ENCODE measurements at places on chromosomes 2 and 18.

DNA sequence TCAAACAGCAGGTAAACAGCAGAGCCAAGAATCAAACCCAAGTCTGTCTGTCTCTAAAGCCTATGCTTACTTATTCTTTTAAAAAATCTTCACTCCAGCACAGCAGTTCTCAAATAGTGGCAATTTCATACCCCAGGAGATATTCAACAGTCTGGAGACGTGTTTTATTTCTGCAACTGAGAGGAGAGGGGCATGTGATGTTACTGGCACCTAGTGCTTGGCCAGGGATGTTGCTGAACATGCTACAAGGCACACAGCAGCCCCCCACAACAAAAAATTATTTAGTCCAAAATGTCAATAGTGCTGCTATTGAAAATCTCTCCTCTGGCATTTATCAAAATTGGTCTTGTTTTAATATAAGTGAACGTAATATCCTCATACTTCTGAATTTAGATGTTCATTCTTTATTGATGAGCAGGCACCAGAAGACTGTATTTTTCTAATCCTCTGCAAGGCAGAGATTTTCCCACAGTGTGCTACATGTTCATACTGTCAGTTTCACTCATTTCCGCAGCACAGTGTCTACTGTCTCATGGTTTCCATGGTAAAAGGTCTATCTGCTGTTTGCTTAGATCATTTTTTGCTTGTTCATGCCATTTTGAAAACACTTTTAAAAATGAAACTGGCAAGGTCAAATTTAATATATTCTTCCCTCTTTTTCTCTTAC, 90.5 kb downstream of the LRATD1 start:
- DNase-seq, result no peak

- DNase-seq, result no peak
These were observed 35.6 kb downstream of the TWIST2 start for GRCh38 chr2:238883421-238883901.

- no peak for DNase-seq
These were observed 224.8 kb downstream of the FAM210A start for GRCh38 chr18:13501543-13501887.

DNA sequence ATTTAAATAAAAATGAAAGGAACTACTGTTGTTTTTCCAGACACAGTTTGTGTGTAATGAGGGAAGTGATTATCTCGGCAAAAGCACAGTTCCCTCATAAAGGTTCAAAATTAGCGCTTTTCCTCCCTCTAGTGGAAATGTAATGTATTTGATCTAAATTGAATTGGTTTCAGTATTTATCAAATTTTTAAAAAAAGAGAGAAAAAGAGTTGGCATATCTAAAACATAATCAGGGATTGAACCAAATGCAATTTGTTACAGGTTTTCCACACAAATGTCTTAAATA, 37.5 kb downstream of the CMPK2 start:
- DNase-seq, result no peak

- peak; percentile 54 for DNase-seq
These were observed 11.8 kb downstream of the IWS1 start for GRCh38 chr2:127514485-127514884.

GRCh38 chr18:69250305-69251151, 150.2 kb upstream of the DOK6 start:
- peak; percentile 50 for DNase-seq

- DNase-seq, result no peak
These were observed 66.2 kb upstream of the LCLAT1 start for GRCh38 chr2:30380824-30381223.

GRCh38 chr2:210475706-210476105, 853 bp downstream of the LANCL1 start:
- no peak for DNase-seq

- no peak for DNase-seq
These were observed 31.5 kb downstream of the USP34 start for GRCh38 chr2:61439241-61440002.

DNA sequence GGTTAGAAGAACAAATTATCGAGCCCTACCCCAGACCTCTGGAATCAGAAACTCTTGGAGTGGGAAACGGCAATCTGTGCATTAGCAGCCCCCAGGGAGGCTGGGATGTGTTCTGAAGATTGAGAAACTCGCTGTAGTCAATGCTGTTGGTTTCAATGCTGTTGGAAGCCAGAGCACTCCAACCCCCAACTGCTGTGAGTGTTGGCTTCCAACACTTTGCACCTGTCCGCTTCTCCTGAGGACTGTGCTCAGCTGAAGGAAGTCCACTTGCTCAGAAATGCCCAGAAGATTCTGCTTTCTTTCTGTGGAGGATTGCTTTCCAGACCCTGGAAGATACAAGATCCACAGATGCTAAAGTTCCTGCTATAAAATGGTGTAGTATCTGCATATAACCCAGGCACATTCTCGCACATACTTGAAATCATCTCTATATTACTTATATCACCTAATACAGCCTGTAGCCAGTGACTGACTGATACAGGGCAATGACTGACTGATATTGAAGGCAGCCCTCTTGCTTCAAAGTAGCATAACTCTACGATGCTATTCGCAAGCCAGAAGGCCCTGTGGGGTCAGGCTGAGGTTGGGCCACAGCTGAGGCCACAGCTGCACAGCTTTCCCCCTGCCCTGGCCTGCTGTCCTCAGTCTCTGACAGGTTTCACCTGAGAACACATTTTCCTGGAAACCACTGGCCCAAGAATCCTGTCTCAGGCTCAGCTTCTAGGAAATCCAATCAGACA, 757.7 kb upstream of the ID2 start:
- DNase-seq, result no peak

- DNase-seq, result no peak
These were observed 871.7 kb downstream of the DPP10 start for GRCh38 chr2:115314119-115314518.

DNA sequence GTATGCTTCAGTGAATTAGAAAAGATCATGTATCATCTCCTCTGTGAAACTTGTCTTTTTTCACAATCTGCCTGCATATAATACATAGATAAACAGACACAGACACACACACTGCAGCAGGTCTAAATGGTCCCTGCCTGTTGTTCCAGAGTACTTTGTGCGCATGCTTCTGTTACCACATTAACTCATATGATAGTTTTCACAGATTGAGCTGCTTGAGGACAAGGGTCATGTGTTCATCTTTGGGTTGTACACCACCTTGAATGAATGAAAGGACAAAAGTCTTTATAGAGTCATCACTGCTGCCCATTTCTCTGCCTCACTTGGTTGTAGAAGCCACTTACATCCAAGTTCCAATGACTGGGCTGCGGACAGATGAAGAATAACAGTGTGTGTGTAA, 72.7 kb upstream of the GLS start:
- DNase-seq, result no peak

DNA sequence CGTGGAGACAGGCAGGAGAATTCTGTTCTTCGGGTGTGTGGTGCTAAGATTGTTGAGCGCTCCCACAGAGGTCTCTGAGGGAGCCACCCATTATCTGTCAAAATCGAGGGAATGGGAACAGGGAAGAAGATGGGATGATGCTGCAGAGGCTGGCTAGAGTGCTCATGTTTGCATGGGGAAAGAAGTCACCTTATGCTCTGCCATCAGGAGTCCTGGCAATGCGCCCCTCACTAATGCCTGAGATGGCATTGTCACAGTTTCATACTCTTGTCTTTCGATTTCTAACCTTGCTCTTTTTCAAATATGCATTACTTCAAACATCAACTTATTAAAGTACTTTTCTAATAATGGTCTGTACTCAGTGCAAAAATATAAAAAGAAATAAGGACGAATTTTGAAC, 463.3 kb upstream of the CELF4 start:
- DNase-seq, result no peak

Data from hippocampal formation (tissue), 2 donors.